ENCODE measurements at places on chromosomes 7 and 10.

- no peak for DNase-seq
Measured at GRCh38 chr7:84629640-84630318, 435.2 kb upstream of the SEMA3A start.

DNA sequence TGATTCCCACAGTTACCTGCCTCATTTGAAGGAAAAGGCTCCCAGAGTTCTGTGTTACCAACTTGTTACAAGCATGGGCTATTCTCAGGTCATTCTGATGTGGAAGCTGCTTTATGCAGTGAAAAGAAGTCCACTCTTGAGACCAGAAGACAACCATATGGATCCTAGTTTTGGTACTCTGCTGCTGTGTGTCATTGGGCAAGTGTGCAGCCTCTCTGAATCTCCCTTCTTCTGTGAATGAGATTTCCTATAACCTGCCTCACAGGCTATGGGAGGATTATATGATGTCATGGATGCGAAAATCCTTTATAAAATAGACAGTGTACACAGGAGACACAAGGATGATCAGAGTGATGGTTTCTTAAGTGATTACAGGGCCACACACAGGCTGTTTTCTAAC, 166.1 kb downstream of the ARID5B start:
- no peak for DNase-seq

- DNase-seq, result no peak
Measured at GRCh38 chr10:109862041-109862440, 61.3 kb downstream of the XPNPEP1 start.

GRCh38 chr10:70690589-70690988, 18.3 kb downstream of the ADAMTS14 start:
- no peak for DNase-seq

DNA sequence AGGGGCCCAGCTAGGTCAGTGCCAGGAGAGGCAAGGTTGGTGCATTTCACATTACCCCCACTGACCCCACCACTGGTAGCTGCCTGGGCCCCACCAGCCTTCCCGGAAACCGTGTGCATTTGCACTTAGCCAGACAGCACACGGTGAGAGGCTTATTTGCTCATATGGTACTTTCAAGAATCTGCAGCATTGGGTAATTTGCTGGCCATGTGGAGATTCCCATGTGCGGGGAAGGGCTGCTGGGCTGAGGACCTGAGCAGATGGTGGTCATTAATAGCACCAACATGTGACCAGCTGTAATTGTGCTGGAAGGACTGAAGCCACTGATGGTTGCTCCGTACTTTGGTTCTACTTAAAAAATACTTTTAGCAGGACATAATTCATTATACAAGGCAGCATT, 323.8 kb downstream of the DPP6 start:
- no peak for DNase-seq

GRCh38 chr10:33819206-33819605, 484.7 kb upstream of the NRP1 start:
- no peak for DNase-seq

GRCh38 chr10:77547307-77548050, 90.1 kb downstream of the KCNMA1 start:
- DNase-seq, result no peak

- peak; percentile 92 for DNase-seq
Measured at GRCh38 chr7:106112118-106112971, at the start of gene SYPL1. SYPL1 (minus strand) TSS chr7:106112312; CDS start chr7:106112208, 104 bp downstream.

- DNase-seq, result no peak
Measured at GRCh38 chr7:28002638-28003037, 178.0 kb downstream of the JAZF1 start.

DNA sequence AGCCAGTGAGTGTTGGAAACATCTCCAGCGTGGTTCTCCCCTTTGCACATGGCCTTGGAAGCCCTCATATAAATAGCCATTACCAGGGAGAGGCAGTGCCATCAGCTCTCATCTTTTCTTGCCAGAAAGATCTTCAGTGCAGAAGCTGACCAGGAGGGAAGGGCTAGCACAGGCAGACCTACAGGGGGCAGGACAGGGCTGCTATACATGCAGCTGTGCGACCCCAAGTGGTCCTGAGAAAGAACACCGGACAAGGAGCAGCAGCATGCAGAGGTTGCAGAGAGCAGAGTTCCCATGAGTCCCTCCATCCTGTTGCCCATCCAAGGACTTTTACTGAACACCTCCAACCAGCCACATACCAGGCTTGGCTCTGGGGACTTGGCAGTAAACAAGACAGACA, 17.1 kb downstream of the GRID1 start:
- no peak for DNase-seq

- no peak for DNase-seq
Measured at GRCh38 chr7:36396150-36396549, 6.5 kb downstream of the ANLN start.

DNA sequence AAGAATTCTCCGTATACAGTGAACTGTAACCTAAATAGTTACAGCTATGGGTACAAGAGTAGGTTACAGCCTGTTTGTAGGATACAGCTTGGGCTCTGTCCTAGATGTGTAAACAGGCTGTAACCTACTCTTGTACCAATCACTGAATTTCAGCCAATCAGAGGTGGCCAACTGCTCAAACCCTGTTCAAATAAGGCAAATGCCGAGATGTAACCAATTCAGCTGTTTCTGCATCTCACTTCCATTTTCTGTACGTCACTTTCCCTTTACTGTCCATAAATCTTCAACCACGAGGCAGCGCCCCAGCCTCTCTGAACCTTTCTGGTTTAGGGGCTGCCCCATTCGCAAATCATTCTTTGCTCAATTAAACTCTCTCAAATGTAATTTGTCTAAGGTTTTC, 8.3 kb upstream of the MMP21 start:
- no peak for DNase-seq
